HTR-8/SVneo (cell line): ENCODE measurements at places on chromosomes 12 and 14.

GRCh38 chr14:30317729-30318128 lies 241.2 kb upstream of the G2E3 start:
- no peak for DNase-seq

DNA sequence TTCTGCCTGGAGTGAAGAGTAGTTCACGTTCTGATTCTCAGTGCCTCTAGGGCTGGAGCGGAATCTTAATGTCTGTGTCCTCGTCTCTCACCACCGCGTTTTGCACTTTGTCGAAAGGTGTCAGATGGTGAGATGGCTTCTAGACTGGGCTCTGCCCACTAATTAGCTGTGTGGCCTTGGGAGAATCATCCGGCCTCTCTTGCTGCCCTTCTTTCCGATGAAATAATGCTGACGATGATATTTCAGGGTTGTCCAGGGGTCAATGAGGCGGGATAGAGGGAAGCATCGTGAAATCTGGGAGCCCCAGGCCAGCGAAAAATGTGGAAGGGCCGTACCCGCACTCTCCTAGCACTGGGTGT lies 811 bp upstream of the GALNT16 start:
- DNase-seq = no peak

DNA sequence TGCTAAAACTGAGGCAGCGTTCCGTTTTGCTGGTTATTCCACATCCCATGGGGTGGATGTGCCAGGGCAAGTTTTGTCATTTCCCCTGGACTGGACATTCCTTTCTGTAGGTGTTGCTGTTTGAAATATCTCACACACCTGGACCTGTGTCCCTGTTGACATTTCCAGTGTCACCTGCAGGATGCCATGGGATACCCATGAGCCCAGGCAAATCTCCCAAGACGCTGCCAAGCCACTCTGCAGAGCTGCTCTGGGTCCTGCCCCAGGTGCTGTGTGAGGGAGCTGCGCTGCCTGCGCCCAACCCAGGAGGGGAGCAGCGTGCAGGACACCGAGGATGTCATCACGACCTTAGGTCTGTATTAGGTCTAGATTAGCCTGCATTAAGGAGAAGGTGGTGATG lies 5.2 kb upstream of the PACS2 start:
- no peak for DNase-seq

DNA sequence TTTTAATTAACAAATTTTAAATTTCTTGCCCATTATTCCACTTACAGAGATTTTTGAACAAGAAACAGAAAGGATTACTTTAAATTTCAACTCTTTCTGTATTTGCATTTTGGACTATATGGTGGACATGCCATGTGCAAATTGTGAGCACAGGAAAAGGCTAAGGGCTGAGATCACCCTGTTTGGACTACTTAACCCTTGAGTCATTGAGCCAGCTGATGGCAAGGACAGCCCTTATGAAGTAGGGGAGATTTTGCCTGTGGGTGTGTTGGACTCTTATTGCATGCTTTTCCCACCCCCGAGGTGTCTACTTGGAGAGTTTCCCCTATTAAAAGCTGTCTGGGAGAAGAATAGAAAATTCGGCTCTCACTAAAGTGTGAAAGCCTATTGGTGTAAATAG lies 17.2 kb downstream of the DERA start:
- DNase-seq = peak; percentile 27

GRCh38 chr12:65670775-65671174 lies 153.5 kb upstream of the HMGA2 start:
- DNase-seq = peak; percentile 23

GRCh38 chr12:58529897-58530741 lies 390.2 kb downstream of the LRIG3 start:
- DNase-seq = peak; percentile 59

GRCh38 chr14:29724991-29725390 lies 202.7 kb downstream of the PRKD1 start:
- no peak for DNase-seq

GRCh38 chr12:19574601-19575000 lies 135.3 kb downstream of the AEBP2 start:
- DNase-seq = no peak

GRCh38 chr12:105580821-105581352 lies 250.4 kb downstream of the C12orf75 start:
- DNase-seq = no peak

- no peak for DNase-seq
Observed at GRCh38 chr12:113341535-113341934, 6.6 kb upstream of the SLC8B1 start.

GRCh38 chr12:52949413-52950331 lies 754 bp downstream of the KRT18 start:
- peak; percentile 93 for DNase-seq

DNA sequence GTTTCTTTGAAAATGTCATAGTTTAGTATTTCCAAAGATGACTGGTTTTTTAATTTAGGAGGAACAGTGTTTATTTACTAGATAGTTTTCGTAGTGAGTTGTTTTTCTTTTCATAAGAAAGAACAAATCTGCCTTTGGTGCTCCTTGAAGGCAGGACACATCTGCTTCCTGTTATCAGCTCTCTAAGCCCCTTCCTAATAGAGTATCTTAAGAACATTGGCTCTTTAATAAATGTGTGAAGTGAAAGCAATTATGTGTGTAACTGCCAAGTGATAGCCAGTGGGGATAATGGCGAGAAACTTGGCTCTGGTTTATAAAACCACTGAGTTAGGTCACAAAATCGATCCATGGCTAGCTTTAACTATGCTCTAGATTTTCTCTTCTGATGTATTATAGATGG lies 23.5 kb upstream of the PPFIBP1 start:
- no peak for DNase-seq

- DNase-seq = no peak
Observed at GRCh38 chr14:56044196-56044595, 74.0 kb upstream of the PELI2 start.

GRCh38 chr14:60648934-60649874 lies at the start of gene SIX1:
Gene SIX1, minus strand, starts transcription at chr14:60649477. Its CDS starts 288 bp downstream, at chr14:60649189.
- peak; percentile 100 for DNase-seq

DNA sequence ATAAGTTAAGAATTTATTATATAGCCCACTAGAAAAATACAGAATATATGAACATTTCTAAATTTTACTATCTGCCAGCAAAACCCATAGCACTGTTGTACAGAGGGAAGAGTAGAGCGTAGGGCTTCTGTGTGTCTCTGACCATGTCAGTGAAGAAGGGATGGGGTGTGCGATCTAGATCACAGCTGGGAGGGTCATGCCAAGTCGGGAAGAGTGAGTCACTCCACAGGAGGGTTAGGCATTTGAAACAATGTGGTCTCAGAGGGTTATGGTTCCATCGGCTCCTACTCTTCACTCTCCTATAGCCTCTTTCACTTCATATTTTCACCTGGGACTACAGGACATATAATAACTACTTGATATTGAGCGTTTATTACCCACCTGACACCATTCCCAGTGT lies 185.1 kb upstream of the DDHD1 start:
- DNase-seq = peak; percentile 46

DNA sequence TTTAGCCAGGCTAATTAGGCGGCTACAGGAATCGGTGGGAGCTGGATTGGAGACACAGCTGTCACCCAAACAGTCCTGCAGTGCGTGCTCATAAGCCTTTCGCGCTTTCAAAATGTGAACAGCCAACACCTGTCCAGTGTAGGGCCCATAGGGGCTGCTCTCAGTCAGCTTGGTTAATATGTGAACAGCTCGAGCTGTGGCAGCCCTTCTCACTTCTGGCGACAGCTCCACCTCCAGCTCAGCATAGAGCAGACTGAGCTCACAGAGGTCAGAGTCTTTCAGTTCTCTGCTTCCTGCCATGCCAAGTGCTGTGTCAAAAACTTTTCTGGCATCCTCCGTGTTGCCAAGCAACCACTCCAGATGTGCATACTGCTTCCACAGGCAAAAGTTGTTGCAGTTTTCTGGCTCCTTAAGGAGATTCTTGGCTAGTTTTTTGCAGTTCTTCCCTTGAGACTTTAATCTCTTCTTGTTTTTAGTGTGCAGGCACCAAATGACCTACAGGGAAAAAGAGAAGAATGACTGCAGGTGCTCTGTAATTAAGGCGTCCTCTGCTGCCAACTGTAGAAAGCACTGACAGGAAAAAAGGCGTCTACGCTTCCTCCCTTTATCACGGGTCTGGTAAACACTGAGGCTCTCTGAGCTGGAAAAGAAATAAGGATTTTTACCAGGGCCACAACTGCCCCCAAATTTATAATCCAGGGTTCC lies 32.5 kb downstream of the PSMC1 start:
- no peak for DNase-seq

GRCh38 chr14:71739273-71739990 lies 192.8 kb upstream of the RGS6 start:
- no peak for DNase-seq

DNA sequence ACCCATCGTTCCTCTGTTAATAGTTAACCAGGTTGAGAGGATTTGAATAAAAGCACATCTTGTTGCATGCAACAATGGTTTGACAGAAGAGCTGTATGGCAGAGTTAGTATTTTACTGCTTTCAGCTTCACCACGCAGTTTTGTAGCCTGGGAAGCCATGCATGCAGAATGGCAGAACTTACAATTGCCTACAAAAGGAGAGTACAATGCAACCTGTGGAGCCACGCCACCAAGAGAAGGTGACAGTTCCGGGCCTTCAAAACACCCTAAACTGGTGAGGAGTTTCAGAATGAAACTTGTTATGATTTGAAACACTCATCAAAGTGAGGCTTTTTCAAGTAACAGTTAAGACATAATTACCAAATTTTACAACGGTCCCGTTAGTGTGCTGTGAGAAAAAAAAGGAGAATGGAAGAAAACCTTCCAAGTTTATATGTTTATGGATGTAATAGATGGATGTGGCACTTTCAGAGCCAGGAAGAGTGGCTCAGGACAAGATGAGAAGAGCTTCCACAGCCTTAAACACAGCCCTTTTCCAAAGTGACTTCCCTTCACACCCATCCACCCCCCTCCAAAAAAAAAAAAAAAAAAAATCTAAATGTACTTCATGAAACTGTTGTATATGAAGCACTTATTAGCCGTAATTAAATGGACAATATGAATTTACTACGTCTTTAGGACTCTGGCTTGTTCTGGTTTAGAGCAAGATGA lies 158.7 kb downstream of the EGLN3 start:
- DNase-seq = no peak

DNA sequence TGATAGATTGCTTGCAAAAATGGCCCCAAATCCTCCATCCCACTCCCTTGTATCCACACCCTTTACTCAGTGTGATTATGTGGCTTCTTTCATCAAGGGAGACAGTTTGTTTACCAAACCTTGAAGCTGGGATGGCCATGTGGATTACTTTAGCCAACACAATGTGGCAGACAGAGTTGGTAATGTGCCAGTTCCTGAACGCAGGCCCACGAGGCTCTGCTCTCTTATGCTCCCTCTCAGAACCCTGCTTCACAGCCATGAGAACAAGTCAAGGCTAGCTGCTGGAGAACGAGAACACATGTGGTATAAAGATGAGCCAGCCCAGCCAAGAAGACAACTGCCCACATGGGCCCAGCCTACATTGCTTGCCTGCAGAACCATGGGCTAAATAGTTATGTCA lies 162.3 kb downstream of the NDUFA12 start:
- no peak for DNase-seq

GRCh38 chr14:64623554-64624165 lies 73.9 kb downstream of the PPP1R36 start:
- no peak for DNase-seq

GRCh38 chr14:30573966-30574365 lies 15.0 kb downstream of the G2E3 start:
- DNase-seq = no peak

GRCh38 chr14:61733972-61734371 lies 28.2 kb upstream of the SNAPC1 start:
- no peak for DNase-seq

DNA sequence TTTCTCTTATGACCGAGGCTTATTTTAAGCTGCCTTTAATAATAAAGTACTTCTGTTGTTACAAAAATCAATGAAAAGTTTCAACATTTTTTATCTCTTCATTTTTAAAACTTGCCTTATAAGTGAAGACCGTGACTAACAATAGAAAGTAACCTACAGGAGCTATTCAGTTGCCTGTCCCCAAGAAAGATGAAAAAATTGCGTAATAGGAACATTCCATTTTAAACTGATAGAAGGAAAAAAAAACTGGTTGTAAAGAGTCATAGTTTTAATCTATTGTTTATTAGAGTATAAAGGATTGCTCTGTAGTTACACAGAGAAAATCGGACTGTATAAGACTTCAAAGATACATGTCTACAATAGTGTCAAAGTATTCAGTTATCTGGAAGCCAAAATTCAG lies 83.3 kb downstream of the DAAM1 start:
- no peak for DNase-seq

DNA sequence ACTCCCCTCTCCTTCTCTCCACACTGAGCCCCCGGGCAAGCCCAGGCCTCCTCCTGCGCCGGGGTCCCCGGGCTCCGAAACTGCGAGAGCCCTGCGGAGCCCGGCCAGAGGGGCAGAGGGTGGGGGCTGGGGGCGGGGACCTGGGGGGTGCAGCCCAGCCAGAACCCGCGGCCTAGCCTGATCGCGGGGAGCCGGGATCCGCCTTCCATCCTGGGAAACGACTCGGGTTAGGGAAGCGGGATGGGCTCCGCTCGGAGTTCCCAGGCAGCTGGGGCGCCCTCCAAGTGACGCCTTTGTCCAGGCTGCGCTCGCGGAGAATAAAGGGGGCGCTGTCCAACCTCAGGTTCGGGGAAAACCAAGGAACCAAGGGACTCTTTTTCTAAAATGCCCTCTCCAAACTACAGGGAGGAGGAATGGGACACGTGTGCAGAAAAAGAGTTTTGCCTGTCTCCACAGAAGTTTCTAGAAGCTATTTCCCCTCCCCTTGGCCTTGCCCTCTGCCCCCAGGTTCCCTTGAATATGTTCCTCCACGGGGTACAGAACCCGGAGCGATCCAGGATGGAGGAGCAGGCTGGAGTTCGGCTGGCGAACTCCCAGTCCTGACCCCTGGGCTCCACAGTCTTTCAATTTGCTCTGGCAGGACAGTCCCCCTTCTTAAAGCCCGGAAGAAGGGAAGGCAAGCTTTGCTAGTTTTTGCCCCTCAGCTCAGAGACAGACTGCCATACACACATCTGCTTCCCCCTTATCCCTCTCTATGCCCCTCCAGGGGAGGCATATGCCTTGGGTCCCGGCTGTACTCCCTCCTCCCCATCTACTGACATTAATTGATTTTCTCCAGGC lies 13.9 kb downstream of the NKX2-1 start:
- no peak for DNase-seq

- no peak for DNase-seq
Observed at GRCh38 chr12:15688202-15688736, 100.9 kb downstream of the EPS8 start.

DNA sequence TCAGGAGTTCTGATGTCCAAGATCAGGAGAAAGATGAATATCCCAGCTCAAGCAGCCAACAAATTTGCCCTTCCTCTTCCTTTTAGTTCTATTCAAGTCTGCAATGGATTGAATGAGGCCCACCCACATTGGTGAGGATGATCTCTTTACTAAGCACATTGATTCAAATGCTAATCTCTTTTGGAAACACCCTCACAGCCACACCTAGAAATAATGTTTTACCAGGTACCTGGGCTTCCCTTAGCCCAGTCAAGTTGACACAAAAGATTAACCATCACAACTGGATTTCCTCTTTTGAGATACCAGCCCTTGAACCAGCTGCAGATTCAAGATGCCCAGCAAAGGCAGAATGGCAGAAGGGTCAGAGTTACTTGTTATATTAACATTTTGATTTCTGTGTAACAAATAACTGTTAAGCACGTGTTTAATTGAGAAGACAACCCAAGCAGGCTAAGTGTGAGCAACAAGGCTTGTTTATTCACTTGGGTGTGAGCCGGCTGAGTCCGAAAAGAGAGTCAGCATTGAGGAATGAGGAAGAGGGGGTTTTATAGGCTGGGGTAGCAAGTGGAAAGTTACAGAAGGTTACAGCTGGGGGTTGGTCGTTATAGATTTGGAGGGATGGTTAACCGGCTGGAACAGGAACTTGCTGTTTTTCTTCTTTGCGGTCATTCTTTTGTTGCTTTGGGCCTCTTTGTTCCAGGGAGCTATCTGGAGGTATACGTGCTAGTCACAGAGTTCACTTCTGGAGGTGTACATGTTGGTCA lies 180.3 kb downstream of the EMP1 start:
- DNase-seq = no peak
